ENCODE measurements at places on chromosomes 6 and 20.

GRCh38 chr6:148513145-148514071 is 170.8 kb downstream of the SASH1 start:
- no peak for DNase-seq

DNA sequence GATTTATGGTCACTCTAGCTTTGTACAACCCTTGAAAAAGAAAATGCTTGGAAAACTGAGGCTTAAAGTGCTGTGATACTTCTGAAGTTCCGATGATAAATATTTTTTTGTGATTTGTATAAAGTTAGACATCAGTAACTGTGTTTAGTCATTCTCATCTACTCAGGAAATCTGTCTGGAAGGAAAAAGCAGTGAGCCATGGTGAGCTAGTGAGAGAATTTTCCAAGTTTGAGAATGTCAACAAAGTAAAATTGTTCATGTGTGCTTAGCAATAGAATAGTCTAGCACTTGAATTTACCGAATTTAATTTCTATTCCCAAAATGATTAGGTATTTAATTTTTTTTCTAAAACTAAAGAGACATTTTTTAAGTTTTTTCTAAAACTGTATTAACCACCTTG is 41.3 kb upstream of the PLCB4 start:
- DNase-seq: no peak

DNA sequence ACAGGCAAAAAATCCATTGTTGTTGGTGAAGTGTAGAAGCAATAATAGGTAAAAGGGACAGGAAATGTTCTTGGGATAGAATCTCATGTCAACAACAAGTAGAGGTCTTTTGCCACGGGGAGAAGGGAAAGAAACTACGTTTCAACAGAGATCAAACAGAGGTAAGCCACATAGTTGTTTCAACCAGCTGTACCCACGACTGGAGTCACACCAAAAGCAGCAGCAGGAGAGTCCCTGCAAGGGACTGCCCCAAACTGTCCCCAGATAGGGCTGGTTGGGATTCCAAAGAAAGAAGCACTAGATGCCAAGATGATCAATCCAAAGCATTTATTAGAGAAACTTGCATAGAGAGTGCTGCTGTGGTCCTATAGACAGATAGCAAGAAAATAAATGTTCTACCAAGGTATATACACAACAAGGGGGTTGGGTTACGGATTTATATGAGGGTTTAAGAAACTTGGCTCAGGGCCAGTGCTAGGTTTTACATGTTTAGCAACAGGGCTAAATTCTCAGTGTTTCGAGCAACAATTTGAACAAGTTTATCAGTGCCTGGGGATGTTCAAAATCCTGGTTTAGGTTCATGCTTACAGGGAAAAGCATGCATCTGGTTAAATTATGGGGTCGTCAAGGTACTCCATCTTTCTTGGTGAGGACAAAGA is 466.5 kb downstream of the MMUT start:
- DNase-seq: no peak

DNA sequence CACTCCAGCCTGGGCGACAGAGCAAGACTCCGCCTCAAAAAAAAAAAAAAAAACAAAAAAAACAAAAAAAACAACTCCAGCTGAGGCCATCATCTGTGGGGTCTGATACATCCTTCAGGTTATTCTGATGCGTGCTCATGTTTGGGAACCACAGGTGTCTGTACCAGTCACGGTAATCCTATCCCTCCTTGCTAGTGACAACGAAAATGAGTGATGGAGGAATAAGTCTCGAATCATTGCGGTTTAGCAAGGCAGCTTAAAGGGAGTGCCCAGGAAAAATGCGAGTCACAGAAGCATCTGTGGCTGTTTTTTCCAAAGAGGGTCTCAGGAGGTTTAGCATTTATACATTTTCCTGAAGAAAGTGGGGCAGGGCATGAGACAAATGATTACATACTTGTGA is 48.8 kb downstream of the MCUR1 start:
- no peak for DNase-seq

GRCh38 chr6:96563853-96564252 is 925 bp downstream of the FHL5 start:
- no peak for DNase-seq

- DNase-seq: peak; percentile 43
Measured at GRCh38 chr6:152124429-152125074, 317.1 kb downstream of the ESR1 start.

- DNase-seq: no peak
Measured at GRCh38 chr6:99409672-99410071, 15.4 kb downstream of the PNISR start.

GRCh38 chr6:72776456-72776855 is 154.6 kb downstream of the KCNQ5 start:
- DNase-seq: no peak

- DNase-seq: no peak
Measured at GRCh38 chr20:32463642-32464400, 105.7 kb downstream of the ASXL1 start.

DNA sequence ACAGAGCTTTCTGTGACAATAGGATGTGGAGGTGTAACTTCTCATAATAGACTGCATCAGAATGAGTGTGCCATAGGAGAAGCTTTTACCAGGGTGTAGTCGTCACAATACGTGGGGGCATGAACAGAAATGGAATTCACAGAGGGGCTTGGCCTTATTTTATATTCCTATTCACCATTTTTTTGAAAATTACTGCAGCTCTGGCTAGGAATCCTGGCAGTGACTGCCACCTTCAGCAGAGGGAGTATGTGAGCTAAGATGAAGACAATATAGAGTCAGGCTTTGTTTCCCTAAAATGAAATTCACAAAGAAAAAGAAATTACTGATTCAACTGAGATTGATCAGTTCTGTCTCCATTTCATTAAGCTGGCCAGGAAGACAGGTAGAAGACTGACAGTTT is 13.9 kb downstream of the TOMM6 start:
- no peak for DNase-seq

DNA sequence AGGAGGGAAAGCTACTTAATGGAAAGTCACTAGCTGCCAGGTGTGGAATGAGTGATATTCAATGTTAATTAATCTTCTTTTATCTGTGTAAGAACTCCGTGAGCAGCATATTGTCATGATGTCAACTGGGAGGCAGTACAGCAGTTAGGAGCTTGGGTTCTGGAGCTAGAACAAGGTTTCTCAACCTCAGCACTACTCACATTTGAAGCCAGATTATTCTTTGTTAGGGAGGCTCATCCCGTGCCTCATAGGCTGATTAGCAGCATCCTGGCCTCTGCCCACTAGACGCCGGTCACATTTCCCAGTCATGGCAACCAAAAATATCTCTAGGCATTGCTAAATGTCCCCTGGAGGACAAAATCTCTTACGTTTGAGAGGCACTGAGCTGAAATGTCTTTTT is 41.2 kb downstream of the BCAS1 start:
- DNase-seq: no peak

DNA sequence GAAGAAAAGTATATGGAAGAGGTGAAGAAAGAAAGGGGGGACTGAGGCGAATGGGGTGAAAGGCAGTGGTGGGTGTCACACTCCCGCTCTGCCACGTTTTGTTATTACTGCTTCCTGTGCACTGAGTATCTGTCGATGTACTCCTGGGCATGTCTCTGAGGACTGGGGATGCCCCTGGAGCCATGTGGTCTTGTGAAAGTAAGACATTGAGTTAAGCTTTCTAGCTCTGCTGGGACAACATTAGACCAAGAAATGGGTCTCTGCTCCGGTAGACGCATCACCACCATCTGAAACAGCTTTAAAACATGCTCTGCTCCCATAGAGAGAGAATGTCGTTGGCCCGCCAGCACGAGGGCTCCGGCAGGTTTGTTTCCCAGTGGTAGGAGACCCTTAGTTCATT is 40.0 kb downstream of the IRF4 start:
- no peak for DNase-seq

GRCh38 chr6:75611702-75612375 is 10.2 kb downstream of the SENP6 start:
- no peak for DNase-seq

DNA sequence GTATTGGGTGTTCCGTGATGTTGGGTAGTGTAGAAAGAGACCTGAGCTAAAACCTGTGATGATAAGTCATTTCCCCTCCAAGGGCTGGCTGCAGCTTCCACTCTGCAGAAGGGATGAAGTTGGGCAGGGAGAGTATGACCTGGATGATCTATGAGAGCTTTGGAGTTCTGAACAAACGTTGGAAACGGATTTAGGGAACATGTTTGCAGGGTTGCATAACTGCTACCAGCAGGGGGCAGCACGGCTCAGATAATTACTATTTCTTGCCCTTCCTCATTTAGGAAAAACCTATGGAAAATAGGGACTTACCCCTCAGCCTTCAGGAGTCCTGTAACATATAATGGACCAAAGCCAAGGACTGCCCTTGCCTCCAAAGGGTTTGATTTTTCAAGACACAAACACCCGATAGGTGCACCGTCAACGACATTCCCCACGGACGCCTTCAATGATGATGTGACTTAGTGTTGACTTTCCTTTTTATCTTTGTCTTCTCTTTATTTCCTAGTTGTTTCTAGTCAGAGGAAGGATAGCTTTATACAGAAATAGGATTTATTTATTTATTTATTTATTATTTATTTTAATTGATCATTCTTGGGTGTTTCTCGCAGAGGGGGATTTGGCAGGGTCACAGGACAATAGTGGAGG is 164.9 kb upstream of the SASH1 start:
- DNase-seq: peak; percentile 34

GRCh38 chr6:150286912-150287311 is 81.9 kb upstream of the IYD start:
- no peak for DNase-seq

GRCh38 chr6:117615750-117616390 is 13.6 kb upstream of the GOPC start:
- peak; percentile 44 for DNase-seq

GRCh38 chr20:7667194-7667593 is 273.1 kb downstream of the HAO1 start:
- DNase-seq: no peak

DNA sequence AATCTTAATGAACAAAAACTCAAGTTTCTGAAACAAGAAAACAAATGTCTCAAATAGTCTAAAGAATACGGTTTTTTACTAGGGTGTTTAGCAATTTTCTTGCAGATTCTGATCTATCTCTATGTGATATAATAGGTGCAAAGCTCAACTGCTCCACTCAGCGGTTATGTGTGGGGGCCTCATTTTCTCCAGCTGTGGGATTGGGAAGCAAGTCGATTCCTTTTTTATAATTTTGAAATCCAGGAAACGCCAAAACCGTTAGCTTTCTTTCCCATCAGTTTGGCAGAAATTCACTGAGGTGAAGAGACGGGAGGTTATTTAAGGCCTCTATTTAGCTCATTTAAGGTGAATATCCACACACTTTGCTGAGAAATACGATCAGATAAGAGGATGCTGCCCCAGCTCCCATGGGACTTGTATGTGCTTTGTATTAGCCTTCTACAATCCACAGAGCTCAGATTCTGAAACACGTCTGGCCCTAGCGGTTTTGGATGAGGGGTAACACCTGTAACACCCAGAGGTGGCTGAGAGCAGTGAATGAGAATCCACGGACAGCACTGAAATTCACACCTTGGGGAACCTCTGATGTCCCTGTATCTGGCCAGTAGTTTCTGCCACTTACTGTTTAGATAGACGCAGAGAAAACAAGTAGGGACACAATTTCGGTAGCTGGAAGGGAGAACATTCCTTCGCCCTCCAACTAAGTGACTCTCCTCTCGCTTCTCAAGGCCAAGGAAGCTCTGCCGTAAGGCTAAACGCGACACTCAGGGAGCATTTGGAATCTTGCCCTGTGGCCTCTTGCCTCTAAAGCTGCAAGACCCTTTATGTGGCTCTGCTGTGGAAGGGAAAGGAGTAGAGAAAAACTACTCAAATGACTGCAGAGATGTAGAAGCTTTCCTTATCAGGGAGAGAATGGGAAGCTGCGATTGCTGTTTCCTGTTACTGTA is 6.5 kb upstream of the BCAS4 start:
- DNase-seq: peak; percentile 54

DNA sequence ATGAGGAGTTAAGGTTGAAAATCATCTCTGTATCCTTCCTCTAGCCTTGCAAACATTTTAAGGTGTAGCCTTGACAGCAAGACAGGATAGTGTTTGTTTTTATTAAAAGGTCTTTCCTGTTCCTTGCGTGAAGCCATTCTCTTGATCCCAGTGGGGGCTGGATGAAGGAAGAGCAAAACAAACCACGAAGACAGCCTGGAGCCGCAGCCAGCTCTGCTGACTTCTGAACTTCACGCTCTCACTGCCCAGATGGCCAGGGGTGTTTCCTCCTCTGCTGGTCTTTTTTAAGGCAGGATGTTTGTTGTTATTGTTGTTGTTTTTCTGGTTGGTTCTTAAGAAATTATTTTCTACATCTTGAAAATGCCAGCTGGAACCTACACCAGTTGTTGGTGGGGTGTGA is 156.4 kb downstream of the MTHFD1L start:
- no peak for DNase-seq

- DNase-seq: no peak
Measured at GRCh38 chr6:164911151-164911550, 398.3 kb downstream of the C6orf118 start.

- DNase-seq: no peak
Measured at GRCh38 chr6:63689421-63689820, 53.8 kb downstream of the PHF3 start.

GRCh38 chr6:123849406-123849805 is 45.7 kb downstream of the NKAIN2 start:
- DNase-seq: no peak

DNA sequence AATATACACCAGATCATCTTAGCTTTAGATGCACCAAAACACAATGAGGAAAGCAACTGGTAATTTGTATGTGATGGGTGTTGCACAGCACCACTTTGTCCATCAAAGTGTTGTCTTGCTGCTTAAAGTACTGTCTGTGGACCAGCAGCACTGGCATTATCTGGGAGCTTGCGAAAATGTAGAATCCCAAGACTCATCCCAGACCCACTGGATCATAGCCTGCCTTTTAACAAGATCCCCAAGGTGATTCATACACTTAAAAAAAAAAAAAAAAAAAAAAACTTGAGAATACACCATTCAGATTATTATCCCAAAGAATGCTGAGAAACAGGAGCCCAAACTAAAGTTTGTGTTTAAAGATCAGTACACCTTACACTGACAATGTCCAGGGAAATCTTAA is 123.4 kb downstream of the TASP1 start:
- DNase-seq: no peak

- DNase-seq: no peak
Measured at GRCh38 chr20:19908576-19908975, 108.6 kb upstream of the NAA20 start.

GRCh38 chr6:118277631-118278030 is 270.5 kb upstream of the PLN start:
- DNase-seq: no peak

GRCh38 chr6:79461205-79461604 is 76.0 kb downstream of the LCA5 start:
- DNase-seq: no peak

GRCh38 chr20:59010321-59010994 is 3.4 kb upstream of the CTSZ start:
- no peak for DNase-seq

DNA sequence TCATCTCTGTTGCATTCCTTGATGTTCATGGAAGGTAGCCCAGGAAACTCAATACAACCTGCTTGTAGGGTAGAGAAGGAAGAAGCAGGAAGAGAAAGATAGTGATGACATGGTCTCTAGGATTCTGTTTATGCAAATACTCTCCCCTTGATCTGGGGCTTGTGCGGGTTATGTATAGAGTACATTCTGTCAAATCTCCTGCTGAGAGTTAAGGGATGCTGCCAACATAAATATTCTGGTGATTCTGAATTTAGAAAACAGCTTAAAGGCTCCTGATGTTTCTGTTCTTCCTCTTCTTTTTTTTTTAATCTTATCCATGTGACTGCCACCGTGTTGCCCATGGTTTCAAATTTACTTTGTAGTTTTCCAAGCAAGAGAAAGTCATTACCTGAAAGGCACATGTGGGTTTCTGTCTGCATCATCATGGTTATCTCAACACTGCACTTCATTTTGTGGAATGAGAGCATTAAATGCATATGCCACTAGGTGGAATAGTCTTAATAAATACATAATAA is 150.6 kb downstream of the RPS12 start:
- no peak for DNase-seq

All from fibroblast of skin of left quadriceps (primary cell).